CD8-positive, alpha-beta memory T cell (primary cell): ENCODE measurements at places on chromosomes 1 and 21. TPM values are rescaled to one million over a fixed set of nuclear protein-coding genes. Genes with fewer than 3 reads are reported as not detected.

The DNASE2B gene
- polyA plus RNA-seq = not detected

The DTL gene
- polyA plus RNA-seq = 0.23 TPM

The DRAXIN gene
- 0.12 TPM for polyA plus RNA-seq

- DNase-seq = no peak
Observed at GRCh38 chr21:17598437-17598836, 14.3 kb downstream of the BTG3 start.

- DNase-seq = no peak
Observed at GRCh38 chr1:112524986-112525385, 16.2 kb downstream of the WNT2B start.

DNA sequence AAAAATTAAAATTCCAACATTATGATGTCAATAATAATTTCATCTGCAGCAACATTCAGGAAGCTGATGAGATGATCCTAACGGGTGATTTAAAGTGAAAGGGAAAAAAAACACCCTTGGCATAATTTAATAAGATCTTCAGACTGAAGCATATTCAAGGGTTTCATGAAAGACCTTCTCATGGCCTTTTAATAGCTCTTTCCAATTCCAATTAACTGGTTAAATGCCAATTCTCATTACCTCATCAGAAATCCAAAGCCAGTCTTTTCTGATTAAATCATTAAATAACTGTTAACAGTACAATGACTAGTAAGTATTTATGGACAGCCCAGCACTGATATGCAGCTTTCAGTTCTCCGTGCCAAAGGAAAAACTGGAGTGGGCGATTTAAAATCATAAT, 407.5 kb downstream of the SMYD3 start:
- DNase-seq = no peak

GRCh38 chr1:63867429-63868176, 93.8 kb downstream of the ROR1 start:
- DNase-seq = no peak

- no peak for DNase-seq
Observed at GRCh38 chr1:76854255-76854654, 13.0 kb upstream of the ST6GALNAC5 start.

DNA sequence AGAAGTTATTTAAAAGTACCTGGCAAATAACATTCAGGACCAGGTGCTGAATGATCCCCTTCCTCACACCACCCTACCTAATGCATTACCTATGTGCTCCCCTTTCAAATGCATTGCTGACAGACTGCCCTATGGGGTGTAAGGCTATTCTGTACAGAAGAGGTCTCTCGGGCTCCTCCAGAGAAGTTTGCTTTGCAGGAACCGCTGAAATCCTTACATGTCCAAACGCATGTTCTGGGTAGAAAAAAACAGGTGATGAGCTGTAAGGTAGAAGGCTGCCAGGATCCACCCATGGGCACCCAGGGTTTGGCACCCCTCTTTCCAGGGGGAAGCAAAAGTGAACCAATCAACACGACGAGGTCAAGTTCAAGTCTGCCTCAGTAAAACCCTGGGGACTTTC, 58.3 kb upstream of the TARBP1 start:
- DNase-seq = no peak
